ENCODE measurements at places on chromosomes 5 and 9.

- DNase-seq: no peak
Measured at GRCh38 chr9:135265931-135266330, 178.5 kb downstream of the OLFM1 start.

DNA sequence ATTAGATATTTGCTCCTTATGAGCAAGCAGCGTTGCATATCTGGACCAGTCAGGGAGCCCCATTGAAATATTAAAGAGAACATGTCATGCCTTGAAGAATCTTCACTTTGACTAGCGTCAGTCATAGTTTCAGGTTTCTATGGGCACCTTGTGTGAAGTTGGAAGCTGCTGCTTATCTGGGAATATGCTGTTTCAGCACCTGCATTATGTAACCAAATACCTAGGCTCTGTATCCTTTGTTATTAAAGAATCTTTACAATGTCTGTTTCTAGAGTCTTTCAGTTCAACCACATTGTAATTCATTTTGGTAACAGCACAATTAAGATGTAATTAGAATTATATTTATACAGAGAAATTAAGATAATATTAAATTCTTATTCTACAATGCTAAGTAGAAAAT, 818.8 kb upstream of the TYRP1 start:
- no peak for DNase-seq

GRCh38 chr5:136374638-136375037, 9.3 kb upstream of the TRPC7 start:
- DNase-seq: no peak

- DNase-seq: peak; percentile 54
Measured at GRCh38 chr5:146447734-146448380, 724 bp downstream of the TCERG1 start.

- no peak for DNase-seq
Measured at GRCh38 chr9:33137781-33138264, 29.3 kb downstream of the B4GALT1 start.

DNA sequence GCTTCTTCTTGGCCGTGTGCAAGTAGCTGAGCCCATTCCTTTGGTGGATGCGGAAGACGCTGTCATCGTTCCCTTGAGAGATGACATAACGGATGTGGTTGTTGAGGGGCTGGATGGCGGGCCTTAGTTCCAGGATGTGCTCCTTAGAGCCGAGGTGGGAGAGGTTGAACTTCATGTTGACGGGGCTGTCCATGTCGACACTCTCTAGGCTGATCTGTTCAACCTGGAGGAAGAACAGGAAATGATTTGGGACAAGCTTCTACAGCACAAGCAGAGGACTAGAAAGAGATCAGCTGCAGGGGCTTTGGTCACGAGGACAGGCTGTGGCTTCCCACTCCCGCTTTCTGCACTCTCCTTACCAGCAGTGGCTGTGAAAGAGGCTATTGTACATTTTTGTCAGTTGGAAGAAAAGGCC, 176.0 kb downstream of the SLC12A2 start:
- DNase-seq: no peak

DNA sequence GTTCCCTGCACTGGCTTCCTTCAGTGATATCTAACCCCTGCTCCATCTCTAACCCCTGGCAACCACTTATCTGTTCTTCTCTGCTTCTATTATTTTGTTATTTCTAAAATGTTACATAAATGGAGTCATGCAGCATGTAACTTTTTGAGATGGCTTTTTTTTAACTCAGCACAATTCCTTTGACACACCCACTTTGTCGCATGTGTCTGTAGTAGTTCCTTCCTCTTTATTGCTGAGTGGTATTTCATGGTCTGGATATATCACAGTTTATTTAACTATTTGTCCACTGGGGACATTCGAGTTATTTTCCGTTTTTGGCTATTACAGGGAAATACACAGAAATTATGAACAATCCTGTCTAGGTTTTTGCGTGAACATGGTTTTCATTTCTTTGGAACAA, 200.2 kb downstream of the TRIO start:
- no peak for DNase-seq

- DNase-seq: peak; percentile 54
Measured at GRCh38 chr5:1793966-1794900, 5.4 kb downstream of the MRPL36 start.

GRCh38 chr9:131282688-131283422, 6.5 kb upstream of the FAM78A start:
- DNase-seq: no peak

DNA sequence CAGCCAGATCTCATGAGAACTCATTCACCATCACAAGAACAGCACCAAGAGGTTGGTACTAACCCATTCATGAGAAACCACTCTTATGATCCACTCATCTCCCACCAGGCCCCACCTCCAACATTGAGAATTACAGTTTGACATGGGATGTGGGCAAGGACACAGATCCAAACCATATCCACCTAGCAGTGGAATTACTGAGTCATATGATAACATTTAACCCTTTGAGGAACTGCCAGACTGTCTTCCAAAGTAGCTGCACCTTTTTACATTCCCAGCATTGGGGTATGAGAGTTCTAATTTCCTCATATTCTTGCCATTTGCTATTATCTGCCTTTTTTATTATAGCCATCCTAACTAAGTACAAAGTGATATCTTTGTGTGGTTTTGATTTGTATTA, 51.9 kb downstream of the CTNNA1 start:
- DNase-seq: no peak

- no peak for DNase-seq
Measured at GRCh38 chr5:8329773-8330172, 460.8 kb downstream of the MTRR start.

GRCh38 chr5:158642879-158643278, 456.8 kb downstream of the EBF1 start:
- no peak for DNase-seq

DNA sequence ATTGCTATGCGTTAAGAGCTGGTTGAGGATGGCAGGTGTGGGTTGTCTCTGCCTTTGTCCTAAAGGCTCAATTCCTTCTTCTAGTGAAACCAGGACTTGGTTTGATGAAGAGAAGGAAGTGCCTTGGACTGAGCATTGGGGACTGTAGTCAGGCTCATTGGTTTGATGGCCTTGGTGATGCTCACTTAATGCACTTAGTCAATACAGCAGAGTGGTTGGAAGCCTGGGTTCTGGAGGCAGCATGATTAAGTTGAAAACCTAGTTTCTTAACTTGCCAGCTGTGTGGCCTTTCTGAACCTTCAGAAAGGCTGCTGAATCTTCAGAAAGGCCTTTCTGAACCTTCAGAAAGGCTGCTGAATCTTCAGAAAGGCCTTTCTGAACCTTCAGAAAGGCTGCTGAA, 52.4 kb downstream of the PTTG1 start:
- DNase-seq: no peak

DNA sequence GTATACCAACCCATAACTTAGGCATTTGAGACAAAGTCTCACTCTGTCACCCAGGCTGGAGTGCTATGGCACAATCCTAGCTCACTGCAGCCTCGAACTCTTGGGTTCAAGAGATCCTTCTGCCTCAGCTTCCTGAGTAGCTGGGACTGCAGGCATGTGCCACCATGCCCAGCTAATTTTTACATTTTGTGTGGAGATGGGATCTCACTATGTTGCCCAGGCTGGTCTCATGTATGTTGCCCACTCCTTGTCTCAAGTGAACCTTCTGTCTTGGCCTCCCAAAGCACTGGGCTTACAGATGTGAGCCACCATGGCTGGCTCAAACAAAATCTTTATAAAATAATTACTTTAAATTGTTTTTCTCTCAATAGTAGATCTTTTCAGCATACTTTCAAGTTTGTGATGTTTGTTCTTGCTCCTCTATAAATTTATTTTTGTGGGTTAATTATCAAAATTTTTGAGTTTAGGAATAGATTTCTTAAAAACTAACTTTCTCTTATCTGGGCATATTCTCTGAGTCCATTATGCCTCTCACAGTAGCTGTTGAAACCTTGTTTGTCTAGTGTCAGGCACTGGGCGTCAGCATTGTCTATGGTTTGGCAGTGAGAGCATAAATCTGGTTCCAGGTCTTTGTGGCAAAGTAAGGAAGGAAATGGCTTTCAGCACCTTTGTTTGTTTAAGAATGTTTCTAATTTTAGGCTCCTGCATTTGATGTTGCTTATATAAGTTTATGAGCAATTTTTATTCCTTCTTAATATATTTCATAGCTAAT, 38.7 kb downstream of the NLN start:
- DNase-seq: no peak

DNA sequence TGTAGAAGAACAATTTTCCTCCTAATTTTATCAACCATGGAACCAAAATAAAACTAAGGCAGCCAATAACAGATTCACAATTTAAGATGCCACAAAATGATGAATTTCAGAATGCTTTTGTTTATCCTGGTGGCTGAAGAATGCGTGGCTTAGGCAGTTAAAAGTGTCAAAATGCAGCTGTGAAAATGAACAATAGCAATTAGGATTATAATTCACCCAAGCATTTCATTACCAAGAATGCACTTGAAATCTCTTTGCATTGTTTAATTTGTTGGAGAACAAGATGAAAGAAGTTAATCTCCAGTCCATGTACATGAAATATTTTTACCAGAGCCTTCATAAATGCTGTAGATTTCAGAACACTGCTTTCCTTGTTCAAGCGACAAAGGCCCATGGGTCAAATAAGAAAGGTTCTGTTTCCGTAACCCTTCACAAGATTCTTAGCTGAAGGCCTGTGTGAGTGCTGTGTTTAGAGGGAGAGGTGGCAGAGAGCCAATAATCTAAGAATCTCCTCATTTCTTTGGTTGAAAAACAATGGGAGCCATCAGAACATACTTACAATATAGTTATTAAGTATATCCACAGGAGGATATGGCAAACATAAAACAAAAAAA, 39.3 kb downstream of the CLINT1 start:
- DNase-seq: no peak

GRCh38 chr5:3704661-3705060, 109.0 kb downstream of the IRX1 start:
- DNase-seq: no peak

GRCh38 chr9:122580360-122580759, 2.8 kb downstream of the OR1L8 start:
- no peak for DNase-seq

GRCh38 chr5:89613222-89613956, 730.4 kb upstream of the MEF2C start:
- no peak for DNase-seq

GRCh38 chr5:56574778-56575177, 240.6 kb upstream of the MAP3K1 start:
- DNase-seq: no peak

DNA sequence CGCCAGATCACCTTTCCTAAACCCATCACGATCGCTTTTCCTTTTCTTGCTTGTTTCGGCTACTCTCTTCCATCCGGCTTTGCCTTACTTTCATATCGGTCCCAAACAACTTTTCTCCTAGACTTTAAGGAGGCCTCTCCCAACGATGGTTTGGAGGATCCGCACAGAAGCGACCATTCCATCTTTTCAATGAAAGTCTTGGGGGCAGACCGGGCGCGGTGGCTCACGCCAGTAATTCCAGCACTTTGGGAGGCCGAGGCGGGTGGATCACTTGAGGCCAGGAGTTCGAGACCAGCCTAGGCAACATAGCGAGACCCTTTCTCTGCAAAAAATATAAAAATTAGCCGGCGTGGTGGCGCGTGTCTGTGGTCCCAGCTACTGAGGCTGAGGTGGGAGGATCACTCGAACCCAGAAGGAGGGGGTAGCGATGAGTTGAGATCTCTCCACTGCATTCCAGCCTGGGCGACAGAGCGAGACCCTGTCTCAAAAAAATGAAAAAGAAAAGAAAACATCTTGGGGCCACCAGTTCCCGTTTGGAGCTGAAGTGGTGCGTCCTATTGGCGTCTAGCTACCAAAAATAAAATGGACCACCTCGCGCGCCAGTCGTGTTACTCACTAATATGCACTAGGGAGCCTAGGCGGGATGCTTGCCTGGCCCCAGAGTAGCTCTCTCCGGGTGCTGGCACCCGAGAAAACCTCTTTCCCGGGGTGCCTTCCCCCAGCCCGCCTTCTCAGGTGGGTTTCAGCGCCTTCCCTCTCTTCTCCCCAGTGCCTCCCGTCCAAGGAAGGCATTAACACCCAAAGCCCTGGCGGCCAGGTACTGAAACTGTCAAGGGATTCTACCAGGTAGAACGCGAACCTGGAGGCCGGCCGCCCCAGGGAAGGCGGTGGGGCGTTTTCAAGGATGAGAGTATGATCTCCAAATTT, 800 bp upstream of the AP3B1 start:
- peak; percentile 59 for DNase-seq

GRCh38 chr5:3222924-3223323, 372.7 kb upstream of the IRX1 start:
- DNase-seq: no peak

DNA sequence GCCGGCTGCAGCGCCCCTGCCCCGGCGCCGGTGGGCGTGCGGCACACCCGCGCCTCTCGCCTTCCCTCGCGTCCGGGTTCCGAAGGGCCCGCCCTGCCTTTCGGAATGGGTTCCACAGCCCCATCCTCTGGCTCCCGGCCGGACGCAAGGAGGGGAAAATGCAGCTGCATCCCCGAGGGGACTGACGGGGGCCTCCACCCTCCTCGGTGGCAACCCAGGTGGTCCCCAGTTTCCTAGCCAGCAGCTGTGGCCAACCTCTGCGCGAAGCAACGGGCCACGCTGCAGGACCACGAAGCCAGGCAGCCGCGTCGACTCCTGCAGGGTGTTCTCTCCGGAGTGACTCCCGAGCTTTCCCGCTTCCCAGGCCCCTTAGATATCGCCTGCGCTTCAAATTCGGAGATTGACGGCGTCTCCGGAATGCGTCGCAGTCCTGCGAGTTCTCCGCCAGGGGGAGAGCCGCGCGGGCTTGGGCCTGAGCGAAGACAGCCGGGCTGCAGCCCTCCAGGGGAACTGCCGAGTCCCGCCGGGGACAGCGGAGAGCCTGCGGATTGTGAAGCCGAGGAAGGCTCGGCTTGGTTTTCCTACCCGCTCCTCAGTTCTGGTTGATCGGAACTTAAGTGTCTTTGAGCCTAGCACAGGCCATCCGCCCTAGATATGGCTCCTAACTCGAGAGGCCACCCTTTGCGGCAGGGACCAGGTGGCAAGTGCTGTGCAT, 582 bp upstream of the APBA1 start:
- DNase-seq: peak; percentile 65

- no peak for DNase-seq
Measured at GRCh38 chr5:100406640-100407039, 128.5 kb upstream of the FAM174A start.

DNA sequence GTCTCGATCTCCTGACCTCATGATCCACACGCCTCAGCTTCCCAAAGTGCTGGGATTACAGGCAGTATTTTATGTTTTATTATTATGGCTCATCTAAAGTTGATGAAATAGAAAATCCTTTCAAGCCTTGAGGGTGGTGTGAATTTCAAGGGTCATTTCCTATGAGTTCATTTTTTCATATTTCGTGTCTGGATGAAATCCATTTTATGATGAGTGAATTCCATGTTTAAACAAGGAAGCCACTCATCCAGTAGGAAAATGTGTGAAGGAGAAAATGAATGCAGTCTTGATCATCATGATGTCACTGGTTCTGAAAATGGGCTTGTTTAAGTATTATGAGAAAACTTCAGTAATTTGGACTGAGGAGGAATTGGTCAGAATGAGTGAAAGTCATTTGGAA, 74.6 kb upstream of the ZSWIM6 start:
- DNase-seq: no peak

GRCh38 chr5:161278739-161279660, 267.5 kb downstream of the GABRB2 start:
- no peak for DNase-seq

GRCh38 chr5:81203729-81204128, 29.4 kb upstream of the CKMT2 start:
- no peak for DNase-seq

GRCh38 chr5:138054847-138055558, 22.1 kb upstream of the FAM13B start:
- DNase-seq: no peak

All from activated naive CD4-positive, alpha-beta T cell treated with anti-CD3 and anti-CD28 coated beads, Interleukin-2, amount 50 U/mL, for 72 hours (primary cell).